Stimulated activated CD4-positive, alpha-beta T cell treated with anti-CD3 and anti-CD28 coated beads, Interleukin-12 subunit alpha, Interleukin-12 subunit beta, amount 100 ng/mL, for 24 hours (primary cell): ENCODE measurements at places on chromosomes 3 and 15.

DNA sequence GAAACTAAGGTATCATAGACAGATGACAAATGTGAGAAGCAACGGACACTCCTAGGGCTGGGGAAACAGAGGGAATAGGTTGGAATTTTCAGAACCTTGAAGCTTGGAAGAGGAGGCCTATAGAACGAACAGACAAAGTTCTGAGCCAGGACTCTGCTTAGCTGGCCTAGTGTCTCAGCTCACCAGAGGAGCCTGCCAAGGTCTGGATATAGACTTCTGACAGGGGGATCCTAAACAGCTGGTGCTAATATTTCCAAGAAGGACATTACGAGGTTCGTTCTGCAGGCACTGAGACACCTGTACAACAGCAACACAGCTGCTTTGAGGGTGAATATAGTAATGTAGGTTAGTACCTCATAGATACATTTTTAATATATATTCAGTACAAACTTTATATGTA lies 266.3 kb downstream of the CHL1 start:
- DNase-seq, result no peak

DNA sequence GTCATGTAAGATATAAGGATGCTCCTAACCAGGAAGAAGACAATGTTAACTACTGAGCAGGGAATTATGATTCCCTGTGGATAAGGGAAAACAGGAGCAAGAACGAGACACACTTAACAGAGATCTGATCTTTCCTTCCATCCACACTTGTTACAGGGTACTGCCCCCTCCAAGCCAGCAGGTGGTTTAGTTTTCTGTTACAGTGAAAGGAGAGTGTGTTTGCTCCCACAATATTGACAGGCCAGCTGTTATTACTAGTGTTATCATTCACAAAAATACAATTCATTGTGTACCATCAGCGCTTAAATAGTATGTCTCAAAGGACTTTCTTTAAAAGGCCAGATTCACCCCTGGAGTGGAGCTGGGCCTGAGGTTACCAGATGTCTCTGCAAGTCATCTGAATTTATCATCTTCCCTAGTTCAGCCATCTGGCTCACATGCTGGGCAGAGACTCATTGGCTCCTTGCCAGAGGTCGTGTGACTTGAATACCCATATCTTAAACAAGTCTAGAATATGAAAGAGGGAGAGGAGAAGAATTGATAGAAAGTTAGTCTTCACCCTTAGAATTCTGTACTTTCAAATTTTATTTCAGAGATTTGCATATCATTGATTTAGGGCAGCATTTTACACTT lies 16.8 kb upstream of the FMN1 start:
- DNase-seq, result no peak

- DNase-seq, result no peak
These were observed at the start of gene MGLL for GRCh38 chr3:127822041-127822681. Gene MGLL (minus strand): TSS chr3:127822515. CDS start chr3:127822318, 197 bp downstream.

- no peak for DNase-seq
These were observed 14.3 kb upstream of the MOBP start for GRCh38 chr3:39453134-39453533.

DNA sequence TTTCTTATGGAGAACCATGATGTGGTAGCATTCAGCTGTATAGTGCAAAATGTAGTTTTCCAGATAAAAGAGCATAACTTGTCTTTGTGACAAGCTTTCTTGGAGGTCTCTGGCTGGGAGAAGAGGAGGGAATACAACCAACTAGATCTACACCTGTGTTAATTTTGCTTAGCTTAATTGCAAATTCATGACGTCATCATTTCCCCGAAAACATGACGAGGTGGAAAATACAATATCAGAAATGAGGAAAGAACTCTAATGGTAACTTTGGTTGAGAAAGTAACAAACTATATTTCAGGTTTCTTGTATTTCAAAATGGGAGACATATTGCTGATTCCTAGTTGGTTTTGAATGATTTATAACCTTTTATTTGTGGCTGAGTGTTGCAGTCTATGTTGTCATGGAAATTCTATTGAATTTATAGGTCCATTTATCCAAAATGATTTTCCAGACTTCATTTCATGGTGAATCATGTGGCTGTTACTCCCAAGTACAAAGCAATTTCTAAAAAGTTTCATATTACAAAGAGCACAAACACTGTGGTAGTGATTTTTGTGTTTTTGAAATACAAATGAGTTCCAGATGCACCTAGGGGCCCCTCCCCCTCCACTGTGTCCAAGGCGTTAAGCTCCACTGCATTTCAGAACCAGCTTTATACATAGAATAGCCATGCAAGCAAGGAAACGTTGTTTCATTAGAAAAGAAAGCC lies 307.2 kb downstream of the FEZF2 start:
- no peak for DNase-seq

DNA sequence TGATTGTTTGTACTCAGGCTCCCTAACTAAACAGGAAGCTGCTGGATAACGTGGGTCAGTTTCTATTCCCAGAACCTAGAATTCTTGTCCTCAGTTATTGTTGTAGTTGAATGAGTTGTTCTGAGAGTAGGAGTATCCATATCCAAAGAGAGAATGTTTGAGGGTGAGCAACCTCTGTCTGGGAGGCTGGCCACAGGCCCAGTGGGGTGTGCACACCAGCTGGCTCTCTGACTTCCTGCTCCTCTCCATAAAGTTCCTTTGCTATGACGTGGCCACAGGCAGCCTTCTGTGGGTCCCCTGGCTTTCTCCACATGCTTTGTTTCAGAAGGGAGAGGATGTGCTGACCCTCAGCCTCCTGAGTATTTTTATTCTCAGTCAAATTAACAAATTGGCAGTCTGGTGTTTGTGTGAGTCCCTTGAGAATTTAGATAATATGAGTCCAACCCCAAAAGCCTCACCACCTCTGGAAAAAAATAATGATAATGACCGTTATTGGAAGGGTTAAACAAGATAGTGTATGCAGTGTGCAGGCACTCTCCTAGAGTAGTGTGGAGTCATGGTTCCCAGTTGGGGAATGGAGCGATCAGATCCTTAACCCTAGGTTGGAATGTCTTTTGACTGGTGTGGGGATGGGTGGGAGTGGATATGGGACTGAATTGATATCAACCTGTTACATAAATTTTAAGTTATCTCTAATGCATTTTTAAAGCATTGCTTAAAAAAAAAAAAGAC lies 47.6 kb upstream of the MED12L start:
- DNase-seq, result no peak

DNA sequence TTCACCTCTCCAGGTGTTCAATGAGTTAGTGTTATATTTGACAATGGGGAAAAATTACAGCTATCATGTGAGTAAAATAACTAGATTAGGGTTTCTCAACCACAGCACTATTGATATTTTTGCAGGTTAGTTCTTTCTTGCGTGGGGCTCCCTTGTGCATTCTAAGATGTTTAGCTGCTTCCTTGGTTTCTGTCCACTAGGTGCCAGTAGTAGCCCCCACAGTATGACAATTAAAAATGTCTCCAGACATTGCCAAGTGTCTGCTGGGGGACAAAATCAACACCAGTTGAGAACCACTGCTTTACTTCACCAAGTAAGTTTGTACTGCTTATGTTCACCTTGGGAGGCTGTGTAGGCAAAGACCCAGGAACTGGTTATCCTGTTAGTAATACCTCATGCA lies 618.7 kb downstream of the EDEM1 start:
- DNase-seq, result no peak

DNA sequence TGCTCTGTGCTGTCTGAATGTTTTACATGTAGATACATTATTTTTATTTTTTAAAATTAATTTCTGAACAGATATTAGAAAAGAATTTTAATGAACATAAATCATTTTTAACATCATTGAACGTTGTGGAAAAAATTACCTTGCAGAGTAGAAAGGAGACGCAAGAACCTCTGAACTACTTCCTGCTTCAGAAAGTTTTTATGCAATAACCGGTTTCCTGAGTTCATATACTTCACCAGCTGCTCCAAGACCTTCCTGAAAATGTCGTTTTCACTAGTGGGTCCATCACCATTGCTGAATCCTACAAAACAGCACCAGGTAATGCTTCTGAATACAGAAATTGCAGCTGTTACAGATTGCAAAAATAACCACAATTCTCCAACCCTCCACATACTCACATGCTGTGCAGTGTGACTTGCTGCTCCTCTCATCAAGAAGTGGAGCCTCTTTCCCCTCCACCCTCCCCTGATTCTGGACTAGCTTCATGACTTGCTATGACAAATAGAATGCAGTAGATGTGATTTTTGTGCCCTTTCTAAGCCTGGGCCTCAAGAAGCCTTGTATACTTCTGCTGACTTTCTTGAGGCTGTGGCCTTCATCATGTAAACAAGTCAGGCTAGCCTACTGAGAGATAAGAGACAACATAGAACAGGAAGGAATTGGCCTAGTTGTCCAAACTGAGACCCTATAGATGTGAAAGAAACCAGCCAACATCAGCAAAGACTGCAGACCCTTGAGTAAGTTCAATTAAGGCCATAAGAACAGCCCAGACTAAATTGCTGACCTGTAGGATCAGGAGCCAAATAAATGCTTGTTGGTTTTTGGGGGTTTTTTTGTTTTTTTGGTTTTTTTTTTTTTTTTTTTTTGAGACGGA lies 80.4 kb downstream of the TRANK1 start:
- no peak for DNase-seq

DNA sequence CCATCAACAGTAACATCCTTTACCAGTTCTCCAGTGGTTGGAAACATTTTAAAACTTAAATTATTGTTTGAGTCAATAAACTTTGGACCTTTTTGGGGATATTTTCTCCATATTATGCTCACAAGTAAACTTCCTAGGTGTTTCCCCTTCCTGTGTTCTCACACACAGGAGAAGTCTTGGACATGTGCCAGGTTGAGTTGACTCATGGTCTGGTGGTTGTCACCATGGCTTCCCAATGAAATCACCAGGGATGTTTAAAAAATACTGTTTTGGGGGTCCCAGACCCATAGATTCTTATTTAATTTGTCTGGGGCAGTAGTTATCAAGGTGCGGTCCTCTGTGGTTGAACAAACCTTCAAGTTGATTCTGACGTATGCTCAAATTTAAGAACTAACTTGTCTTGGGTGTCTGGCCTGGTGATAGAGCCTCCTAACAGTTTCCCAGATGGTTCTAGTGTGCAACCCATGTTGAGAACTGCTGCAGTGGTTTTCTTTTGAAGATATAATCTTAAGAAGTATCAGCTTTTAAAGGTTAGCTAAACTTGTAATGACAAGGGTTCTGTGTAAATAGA lies 291.8 kb downstream of the EDEM1 start:
- DNase-seq, result no peak
